ENCODE measurements at places on chromosomes 12 and 14. TPM values are rescaled to one million over a fixed set of nuclear protein-coding genes. Genes with fewer than 3 reads are reported as not detected.

RASAL1 gene
- total RNA-seq: not detected

FLRT2 gene
- total RNA-seq: 153 TPM

OTX2 gene
- not detected for total RNA-seq

DCN gene
- total RNA-seq: 16.2 TPM

TIGAR gene
- 20.3 TPM for total RNA-seq

RNASE7 gene
- total RNA-seq: not detected

DNA sequence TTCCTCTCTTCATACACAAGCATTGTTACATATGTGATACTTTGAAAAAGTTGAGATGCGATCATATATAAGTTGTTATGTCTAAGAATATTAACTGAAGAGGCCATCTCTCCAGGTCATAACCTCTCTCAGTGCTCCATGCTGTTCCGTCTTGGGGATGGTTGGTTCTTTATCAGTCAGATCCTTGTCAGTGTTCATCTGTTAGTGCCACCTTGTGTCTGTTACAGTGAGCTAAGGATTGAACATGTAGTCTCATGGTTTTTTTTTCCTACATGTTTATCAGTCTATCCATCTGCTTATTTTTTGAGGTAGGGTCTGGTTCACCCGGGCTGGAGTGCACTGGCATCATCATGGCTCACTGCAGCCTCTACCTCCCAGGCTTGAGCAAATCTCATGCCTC lies 30.5 kb downstream of the EP400 start:
- no peak for DNase-seq

GRCh38 chr12:41453409-41453808 lies 265.3 kb downstream of the PDZRN4 start:
- no peak for DNase-seq

DNA sequence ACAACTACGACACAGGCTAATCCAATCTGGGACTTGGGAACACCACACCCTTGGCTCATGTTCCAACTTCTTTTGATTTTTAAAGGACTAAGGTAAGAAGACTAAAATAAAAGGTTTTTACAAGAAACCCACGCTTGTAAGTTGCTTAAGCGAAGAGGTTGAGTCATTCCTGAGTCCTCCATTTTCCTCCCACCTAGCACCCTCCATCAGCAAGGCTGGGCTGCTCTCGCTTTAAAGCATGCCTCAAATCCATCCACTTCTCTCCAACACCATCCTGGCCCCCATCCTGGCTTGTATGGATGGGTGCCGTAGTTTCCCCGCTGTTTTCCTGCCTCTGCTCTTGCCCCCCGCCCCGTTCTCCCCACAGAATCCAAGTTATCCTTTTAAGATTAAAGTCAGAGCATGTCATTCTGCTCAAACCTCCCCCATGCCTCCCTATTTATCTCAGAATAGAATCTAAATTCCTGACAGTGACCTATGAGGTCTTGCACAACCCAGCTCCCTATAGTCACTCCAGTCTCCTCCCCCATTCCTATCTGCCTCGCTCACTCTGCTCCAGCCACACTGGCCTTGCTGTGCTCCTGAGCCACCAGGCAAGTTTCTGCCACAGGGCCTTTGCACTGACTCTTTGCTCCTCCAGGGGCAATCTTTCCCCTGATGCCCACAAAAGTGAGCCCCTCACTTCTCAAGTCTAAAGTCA lies 34.5 kb downstream of the SCARB1 start:
- no peak for DNase-seq

DNA sequence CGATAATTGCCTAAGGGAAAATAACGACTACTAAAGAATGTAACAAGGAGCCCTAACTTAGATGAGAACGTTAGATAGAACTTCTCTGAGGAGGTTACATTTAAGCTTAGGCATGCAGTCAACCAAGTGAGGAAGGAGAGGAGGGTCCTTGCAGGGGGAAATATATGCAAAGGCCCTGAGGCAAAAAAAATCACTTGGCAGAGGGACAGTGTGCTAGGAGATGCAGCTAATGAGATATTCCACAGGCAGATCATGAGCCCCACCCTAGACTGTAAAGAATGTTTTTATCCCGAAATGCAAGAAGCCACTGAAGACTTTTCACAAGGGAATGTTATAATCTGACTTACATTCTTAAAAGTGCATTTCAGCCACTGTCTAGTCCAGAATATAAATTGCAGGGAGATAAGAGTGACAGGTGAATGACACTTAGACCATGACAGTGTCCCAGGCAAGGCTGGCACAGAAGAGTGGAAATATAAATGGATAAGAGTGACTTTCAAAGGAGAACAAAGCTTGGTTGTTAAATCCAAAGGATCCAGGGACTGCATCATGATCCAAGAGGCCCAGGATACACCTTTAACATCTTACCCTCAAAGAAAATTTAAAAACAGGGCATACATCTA lies 61.0 kb downstream of the PPM1H start:
- DNase-seq: no peak

DNA sequence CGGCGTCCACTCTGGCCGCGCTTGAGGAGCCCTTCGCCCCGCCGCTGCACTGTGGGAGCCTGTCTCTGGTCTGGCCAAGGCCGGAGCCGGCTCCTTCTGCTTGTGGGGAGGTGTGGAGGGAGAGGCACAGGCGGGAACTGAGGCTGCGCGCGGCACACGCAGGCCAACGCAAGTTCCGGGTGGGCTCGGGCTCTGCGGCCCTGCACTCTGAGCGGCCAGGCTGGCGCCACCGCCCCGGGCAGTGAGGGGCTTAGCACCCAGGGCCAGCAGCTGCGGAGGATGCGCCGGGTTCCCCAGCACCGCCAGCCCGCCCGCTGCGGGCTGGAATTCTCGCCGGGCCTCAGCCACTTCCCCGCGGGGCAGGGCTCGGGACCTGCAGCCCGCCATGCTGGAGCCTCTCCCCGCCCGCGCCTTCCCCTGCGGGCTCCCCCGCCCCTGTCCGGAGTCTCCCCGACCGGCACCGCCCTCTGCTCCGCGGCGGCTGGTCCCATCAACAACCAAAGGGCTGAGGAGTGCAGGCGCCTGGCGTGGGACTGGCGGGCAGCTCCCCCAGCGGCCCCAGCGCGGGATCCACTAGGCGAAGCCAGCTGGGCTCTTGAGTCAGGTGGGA lies 921.2 kb upstream of the FOXG1 start:
- no peak for DNase-seq

- DNase-seq: no peak
Measured at GRCh38 chr14:33332497-33332896, 393.8 kb downstream of the NPAS3 start.

DNA sequence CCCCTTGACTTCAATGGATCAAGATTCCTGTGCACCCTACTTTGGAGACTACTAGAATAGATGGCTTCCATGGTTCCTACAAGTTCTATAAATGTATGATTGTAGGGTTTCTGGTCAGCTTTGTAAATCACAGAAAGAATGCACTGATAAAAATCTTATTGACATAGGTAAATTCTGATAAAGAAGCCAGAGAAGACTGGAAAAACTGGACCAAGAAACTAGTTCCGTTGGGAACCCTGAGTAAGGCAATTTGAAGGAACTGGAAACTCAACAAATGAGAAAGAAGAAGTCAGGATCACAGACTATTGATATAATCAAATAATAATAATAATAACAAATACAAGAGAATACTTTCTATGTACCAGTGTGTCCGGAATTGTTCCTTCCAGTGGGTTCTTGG lies 15.4 kb upstream of the MGST1 start:
- no peak for DNase-seq

- no peak for DNase-seq
Measured at GRCh38 chr12:53695152-53696145, 19.6 kb upstream of the ATP5MC2 start.
